Heart right ventricle (tissue), 16 donors: ENCODE measurements at places on chromosomes 7 and 10. TPM values are rescaled to one million over a fixed set of nuclear protein-coding genes. Genes with fewer than 3 reads are reported as not detected.

DNA sequence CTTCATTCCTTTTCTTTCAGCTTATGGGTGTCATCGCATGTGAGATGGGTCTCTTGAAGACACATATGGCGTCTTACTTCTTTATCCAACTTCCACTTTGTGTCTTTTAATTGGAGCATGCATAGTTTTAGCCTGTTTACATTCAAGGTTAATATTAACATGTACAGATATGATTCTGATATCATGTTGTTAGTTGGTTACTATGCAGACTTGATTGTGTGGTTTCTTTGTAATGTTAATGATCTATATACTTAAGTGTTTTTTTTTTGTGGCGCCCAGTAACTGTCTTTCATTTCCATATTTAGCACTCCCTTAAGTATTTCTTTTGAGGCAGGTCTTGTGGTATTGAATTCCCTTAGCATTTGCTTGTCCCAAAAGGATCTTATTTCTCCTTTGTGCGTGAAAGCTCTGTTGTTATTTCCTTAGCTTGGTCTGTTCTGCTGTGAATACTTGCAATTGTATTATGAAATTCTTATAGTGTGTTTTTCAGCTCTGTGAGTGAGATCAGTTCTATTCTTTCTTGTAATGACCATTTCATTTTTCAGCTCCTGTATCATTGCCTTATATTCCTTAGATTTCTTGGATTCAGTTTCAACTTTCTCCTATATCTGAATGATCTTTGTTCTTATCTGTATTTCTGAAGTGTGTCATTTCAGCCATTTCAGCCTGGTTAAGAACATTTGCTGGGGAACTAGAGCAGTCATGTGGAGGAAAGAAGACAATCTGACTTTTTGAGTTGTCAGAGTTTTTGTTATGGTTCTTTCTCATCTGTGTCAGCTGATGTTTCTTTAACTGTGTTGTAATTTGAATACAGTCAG is 88.4 kb downstream of the ABCA13 start:
- H3K4me1 ChIP-seq: no peaks in the 10 kb centered on the region
- DNase-seq: no peak
- H3K27me3 ChIP-seq: no peaks in the 10 kb centered on the region
- no peak overlapping the region for H3K27ac ChIP-seq
- no peak overlapping the region for H3K4me3 ChIP-seq
- H3K36me3 ChIP-seq: no peaks in the 10 kb centered on the region

DNA sequence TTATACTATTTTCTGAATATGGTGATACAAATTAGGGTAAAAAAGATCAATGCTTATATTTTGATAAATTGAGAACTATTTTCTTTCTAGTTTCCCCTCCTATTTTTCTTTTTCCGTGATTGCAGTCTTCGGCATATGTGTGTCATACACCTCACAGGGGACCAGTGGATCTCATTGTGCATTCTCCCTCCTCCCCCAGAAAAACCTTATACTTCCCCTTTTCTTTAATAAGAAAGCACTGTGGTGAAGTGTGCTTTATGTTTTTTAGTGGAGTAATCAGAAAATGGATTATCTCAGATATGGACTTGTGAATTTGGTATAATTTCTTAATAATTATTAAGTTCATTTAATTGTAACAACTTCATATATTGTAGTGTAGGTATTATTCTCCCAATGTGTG is 72.8 kb downstream of the BICC1 start:
- no peak for DNase-seq
- no peak overlapping the region for H3K27ac ChIP-seq
- H3K4me3 ChIP-seq: no peak overlapping the region
- H3K27me3 ChIP-seq: no peaks in the 10 kb centered on the region
- no peaks in the 10 kb centered on the region for H3K4me1 ChIP-seq
- no peaks in the 10 kb centered on the region for H3K36me3 ChIP-seq

DNA sequence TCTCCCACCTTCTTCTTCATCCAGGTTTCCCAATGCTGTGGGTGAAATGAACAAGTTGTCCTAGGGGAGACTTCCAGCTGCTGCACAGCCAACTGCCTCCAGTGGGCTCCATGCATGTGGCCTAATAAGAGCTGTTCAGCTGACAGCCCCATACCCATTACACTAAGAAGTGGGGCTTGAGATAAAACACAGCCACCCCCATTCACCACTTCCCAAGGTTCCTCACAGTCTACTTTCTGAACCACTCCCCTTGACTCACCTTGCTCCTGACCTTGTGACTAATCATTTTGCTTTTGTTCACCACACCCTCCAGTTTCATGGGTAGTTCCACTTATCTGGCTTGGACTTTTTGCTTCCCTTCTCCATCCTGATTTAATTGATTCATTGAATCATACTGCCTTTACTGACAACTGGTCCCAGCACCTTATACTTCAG is 119.3 kb downstream of the CABCOCO1 start:
- no peaks in the 10 kb centered on the region for H3K36me3 ChIP-seq
- H3K27me3 ChIP-seq: no peaks in the 10 kb centered on the region
- peaks cover 8% of the 10 kb centered on the region for H3K4me1 ChIP-seq
- H3K27ac ChIP-seq: no peak overlapping the region

DNA sequence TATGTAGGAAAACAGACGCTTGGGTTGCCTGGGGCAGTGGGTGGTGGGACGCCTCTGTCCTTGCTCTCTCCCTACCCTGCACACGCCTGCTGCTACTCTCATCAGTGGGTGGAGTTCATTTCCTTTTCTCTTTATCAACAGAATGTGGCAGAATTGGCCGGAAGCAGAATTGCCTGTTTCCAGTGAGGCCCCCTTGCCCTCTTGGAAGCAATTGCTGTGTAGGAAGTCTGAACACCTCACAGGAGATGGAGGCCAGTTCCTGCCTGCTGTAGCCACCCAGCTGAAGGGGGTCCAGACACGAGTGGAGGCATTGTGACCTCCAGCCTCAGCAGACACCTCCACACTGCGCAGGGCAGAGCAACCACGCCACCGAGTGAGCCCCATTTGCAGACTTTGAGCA is 331.6 kb upstream of the ZNF32 start:
- DNase-seq: no peak
- H3K27me3 ChIP-seq: no peaks in the 10 kb centered on the region
- no peaks in the 10 kb centered on the region for H3K36me3 ChIP-seq
- no peak overlapping the region for H3K4me3 ChIP-seq
- peaks cover 48% of the 10 kb centered on the region for H3K4me1 ChIP-seq

GRCh38 chr10:116271593-116272439 is 1.2 kb downstream of the GFRA1 start:
- peaks cover 55% of the 10 kb centered on the region for H3K27me3 ChIP-seq
- H3K4me1 ChIP-seq: peaks cover 41% of the 10 kb centered on the region
- DNase-seq: peak; percentile 14
- peak overlapping the region; percentile 51 for H3K4me3 ChIP-seq
- no peak overlapping the region for H3K27ac ChIP-seq

DNA sequence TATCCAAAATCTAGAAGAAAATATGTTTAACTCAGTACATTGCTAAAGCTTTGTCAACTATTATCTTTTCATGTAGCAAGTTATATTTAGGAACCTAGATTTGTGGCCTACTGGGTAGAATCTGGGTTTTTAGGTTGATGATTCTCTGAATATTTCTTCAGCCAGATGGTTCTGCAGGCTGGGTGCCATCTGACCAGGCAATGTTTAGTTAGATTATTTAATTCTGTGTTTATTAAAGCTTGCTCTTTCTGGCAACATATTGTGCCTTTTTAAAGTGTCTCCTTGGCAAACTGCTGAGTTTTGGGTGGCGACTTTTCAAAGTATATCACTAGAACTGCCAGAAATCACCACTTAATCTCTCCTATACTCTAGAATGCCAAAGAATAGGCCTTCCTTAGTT is 114.1 kb downstream of the LHFPL3 start:
- H3K36me3 ChIP-seq: no peaks in the 10 kb centered on the region
- H3K4me1 ChIP-seq: no peaks in the 10 kb centered on the region
- no peak overlapping the region for H3K27ac ChIP-seq
- H3K27me3 ChIP-seq: no peaks in the 10 kb centered on the region
- no peak overlapping the region for H3K4me3 ChIP-seq

GRCh38 chr10:12490963-12491362 is 141.6 kb downstream of the CAMK1D start:
- H3K4me1 ChIP-seq: no peaks in the 10 kb centered on the region
- H3K27me3 ChIP-seq: no peaks in the 10 kb centered on the region
- no peaks in the 10 kb centered on the region for H3K36me3 ChIP-seq
- no peak overlapping the region for H3K27ac ChIP-seq
- no peak for DNase-seq

DNA sequence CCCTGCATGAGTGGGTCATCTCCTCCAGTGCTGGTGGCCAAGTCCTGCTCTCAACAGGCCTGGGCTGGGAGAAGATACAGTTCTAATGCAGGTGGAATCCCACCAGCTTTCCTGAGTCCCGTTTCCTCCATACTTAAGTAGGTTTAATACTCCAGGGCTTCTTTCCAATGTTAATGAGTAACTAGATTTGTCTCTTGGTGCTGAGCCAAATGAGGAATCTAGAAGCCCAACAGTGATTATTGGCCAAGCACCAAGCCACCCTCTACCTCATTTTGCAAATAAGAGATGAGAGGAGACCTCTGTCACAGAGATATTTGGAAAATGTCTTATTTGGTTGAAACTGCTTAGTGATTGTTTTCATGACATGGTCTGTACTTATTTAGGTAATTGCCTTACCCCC is 37.1 kb downstream of the STARD3NL start:
- H3K4me1 ChIP-seq: peaks cover 23% of the 10 kb centered on the region
- no peak overlapping the region for H3K27ac ChIP-seq
- H3K27me3 ChIP-seq: no peaks in the 10 kb centered on the region
- DNase-seq: no peak
- H3K4me3 ChIP-seq: no peak overlapping the region
- no peaks in the 10 kb centered on the region for H3K36me3 ChIP-seq

GRCh38 chr7:142562688-142563087 is 186.6 kb upstream of the PRSS1 start:
- H3K36me3 ChIP-seq: no peaks in the 10 kb centered on the region
- H3K4me1 ChIP-seq: no peaks in the 10 kb centered on the region
- no peak overlapping the region for H3K27ac ChIP-seq
- no peak overlapping the region for H3K4me3 ChIP-seq
- no peak for DNase-seq
- peaks cover 20% of the 10 kb centered on the region for H3K27me3 ChIP-seq

- no peak for DNase-seq
- no peak overlapping the region for H3K27ac ChIP-seq
- H3K4me1 ChIP-seq: no peaks in the 10 kb centered on the region
- H3K27me3 ChIP-seq: peaks cover 3% of the 10 kb centered on the region
Measured at GRCh38 chr7:98681511-98681910, 64.4 kb downstream of the NPTX2 start.

GRCh38 chr10:87816163-87816897 is 1.7 kb downstream of the ATAD1 start:
- peak overlapping the region; percentile 73 for H3K4me3 ChIP-seq
- peak overlapping the region; percentile 91 for H3K27ac ChIP-seq
- DNase-seq: no peak
- H3K4me1 ChIP-seq: peaks cover 34% of the 10 kb centered on the region
- H3K27me3 ChIP-seq: no peaks in the 10 kb centered on the region
- H3K36me3 ChIP-seq: no peaks in the 10 kb centered on the region

GRCh38 chr7:35329026-35329425 is 75.1 kb upstream of the TBX20 start:
- H3K4me1 ChIP-seq: no peaks in the 10 kb centered on the region
- DNase-seq: no peak
- H3K27ac ChIP-seq: no peak overlapping the region
- no peaks in the 10 kb centered on the region for H3K36me3 ChIP-seq
- H3K27me3 ChIP-seq: no peaks in the 10 kb centered on the region

- no peaks in the 10 kb centered on the region for H3K27me3 ChIP-seq
- no peak overlapping the region for H3K27ac ChIP-seq
- no peak for DNase-seq
- H3K4me3 ChIP-seq: no peak overlapping the region
- H3K4me1 ChIP-seq: no peaks in the 10 kb centered on the region
Measured at GRCh38 chr10:113310347-113310746, 242.5 kb upstream of the HABP2 start.

DNA sequence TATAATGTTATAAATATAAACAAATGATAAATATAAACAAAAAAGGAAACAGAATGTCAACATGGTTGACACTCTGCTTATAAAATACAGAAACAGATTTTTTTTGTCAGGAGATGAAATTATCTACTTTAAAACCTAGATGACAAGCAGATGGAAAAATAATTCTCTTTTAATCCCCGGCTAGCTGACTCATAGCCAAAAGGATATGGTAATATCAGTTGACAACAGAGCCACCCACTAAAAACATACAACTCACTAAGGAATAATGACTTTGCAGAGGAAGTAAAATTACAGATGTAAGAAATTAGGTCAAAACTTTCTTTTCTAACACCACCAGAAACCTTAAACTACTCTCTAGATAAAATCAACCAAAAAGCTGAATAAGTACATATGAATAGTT is 131.1 kb upstream of the ABCB5 start:
- H3K4me3 ChIP-seq: no peak overlapping the region
- no peak for DNase-seq
- no peaks in the 10 kb centered on the region for H3K27me3 ChIP-seq
- no peak overlapping the region for H3K27ac ChIP-seq
- no peaks in the 10 kb centered on the region for H3K36me3 ChIP-seq
- H3K4me1 ChIP-seq: no peaks in the 10 kb centered on the region

Gene OR2A1
- 0.20 TPM for total RNA-seq

Gene CALML5
- total RNA-seq: not detected

Gene MDH2
- 623 TPM for total RNA-seq

Gene FGFR2
- 0.70 TPM for total RNA-seq
